ENCODE measurements at places on chromosomes 2 and 18. TPM values are rescaled to one million over a fixed set of nuclear protein-coding genes. Genes with fewer than 3 reads are reported as not detected.

EHD3 gene
- total RNA-seq = 5.2 TPM

NMS gene
- total RNA-seq = not detected

FAP gene
- total RNA-seq = 4.5 TPM

KIF5C gene
- total RNA-seq = 0.29 TPM

RAMP1 gene
- total RNA-seq = not detected

SPP2 gene
- not detected for total RNA-seq
